T-helper 17 cell (primary cell): ENCODE measurements at places on chromosomes 13 and 19.

GRCh38 chr13:40812724-40813445 lies 23.5 kb downstream of the SLC25A15 start:
- H3K4me3 ChIP-seq, result no peak overlapping the region
- H3K36me3 ChIP-seq, result peaks cover 2% of the 10 kb centered on the region
- no peak for DNase-seq

- DNase-seq, result no peak
- H3K4me3 ChIP-seq, result no peak overlapping the region
- H3K4me1 ChIP-seq, result no peaks in the 10 kb centered on the region
- no peak overlapping the region for H3K27ac ChIP-seq
Observed at GRCh38 chr13:92677571-92677970, 549.0 kb upstream of the GPC6 start.

GRCh38 chr19:3373971-3374368 lies 7.6 kb downstream of the NFIC start:
- no peak overlapping the region for H3K4me3 ChIP-seq
- H3K27me3 ChIP-seq, result no peaks in the 10 kb centered on the region
- H3K27ac ChIP-seq, result no peak overlapping the region
- DNase-seq, result no peak
- H3K4me1 ChIP-seq, result peaks cover 24% of the 10 kb centered on the region
- no peaks in the 10 kb centered on the region for H3K36me3 ChIP-seq

DNA sequence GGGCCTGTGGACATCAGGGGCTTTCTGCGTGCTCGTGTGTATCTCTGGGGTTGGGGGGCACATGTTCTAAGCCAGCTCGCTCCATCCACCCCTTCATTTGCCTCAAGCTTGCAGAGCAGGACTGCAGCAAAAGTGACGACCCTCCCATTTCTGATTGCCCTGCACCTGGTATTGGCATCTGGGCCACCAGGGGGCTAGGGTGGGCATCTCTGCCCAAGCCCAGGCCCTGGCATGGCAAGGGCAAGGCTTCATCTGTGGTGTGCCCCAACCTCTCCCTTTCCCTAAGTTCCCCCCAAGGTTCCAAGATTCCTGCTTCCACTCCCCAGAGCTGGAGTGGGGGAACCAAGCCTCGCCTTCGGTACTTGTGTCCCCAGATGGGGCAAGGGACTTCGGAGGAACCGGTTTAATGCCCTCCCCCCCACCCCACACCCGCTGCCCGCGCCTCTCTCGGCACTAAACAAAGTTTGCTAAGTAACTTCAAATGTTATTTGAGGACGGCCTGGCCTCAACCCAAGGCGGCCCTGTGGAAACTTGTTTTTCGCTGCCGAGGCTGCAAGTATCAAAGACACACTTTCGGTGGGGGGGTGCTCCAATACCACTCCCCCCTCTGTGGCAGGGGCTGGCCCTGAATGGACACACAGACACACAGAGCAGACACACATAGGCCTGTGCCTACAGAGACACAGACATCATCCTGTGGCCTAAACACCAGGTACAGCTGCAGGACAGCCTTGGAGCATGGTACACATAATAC lies 12.2 kb downstream of the NFIX start:
- H3K4me1 ChIP-seq, result peaks cover under 1% of the 10 kb centered on the region
- H3K27ac ChIP-seq, result no peak overlapping the region
- H3K36me3 ChIP-seq, result peaks cover 2% of the 10 kb centered on the region
- H3K4me3 ChIP-seq, result no peak overlapping the region

GRCh38 chr19:10835089-10835753 lies 791 bp downstream of the TMED1 start:
- peak overlapping the region; percentile 95 for H3K4me3 ChIP-seq
- no peak for DNase-seq
- H3K4me1 ChIP-seq, result peaks cover 8% of the 10 kb centered on the region
- no peaks in the 10 kb centered on the region for H3K36me3 ChIP-seq
- H3K27me3 ChIP-seq, result no peaks in the 10 kb centered on the region
- H3K27ac ChIP-seq, result peak overlapping the region; percentile 96

GRCh38 chr19:12224676-12225075 lies 61.8 kb downstream of the ZNF136 start:
- H3K36me3 ChIP-seq, result peaks cover 2% of the 10 kb centered on the region
- H3K27ac ChIP-seq, result no peak overlapping the region
- no peak for DNase-seq
- H3K27me3 ChIP-seq, result no peaks in the 10 kb centered on the region
- no peaks in the 10 kb centered on the region for H3K4me1 ChIP-seq

- no peaks in the 10 kb centered on the region for H3K27me3 ChIP-seq
- H3K36me3 ChIP-seq, result no peaks in the 10 kb centered on the region
- no peak for DNase-seq
- peak overlapping the region; percentile 74 for H3K27ac ChIP-seq
- peaks cover 20% of the 10 kb centered on the region for H3K4me1 ChIP-seq
- H3K4me3 ChIP-seq, result no peak overlapping the region
Observed at GRCh38 chr19:6744381-6745301, 5.2 kb downstream of the TRIP10 start.

DNA sequence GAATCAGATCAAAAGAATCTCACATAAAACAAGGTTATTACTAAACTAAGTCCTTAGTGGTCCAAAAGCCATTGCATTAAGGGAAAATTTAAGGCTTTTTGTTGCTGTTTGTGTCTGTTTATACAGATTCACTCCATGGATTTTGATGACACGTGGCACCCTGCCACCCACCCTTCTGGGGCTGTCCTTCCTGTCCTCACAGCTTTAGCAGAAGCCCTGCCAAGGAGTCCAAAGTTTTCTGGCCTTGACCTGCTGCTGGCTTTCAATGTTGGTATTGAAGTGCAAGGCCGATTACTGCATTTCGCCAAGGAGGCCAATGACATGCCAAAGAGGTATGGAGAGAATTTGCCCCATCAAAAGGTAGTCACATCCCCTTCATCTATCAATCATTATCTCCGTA lies 6.9 kb downstream of the ACOD1 start:
- no peak for DNase-seq
- H3K36me3 ChIP-seq, result peaks cover 4% of the 10 kb centered on the region
- H3K27me3 ChIP-seq, result peaks cover 32% of the 10 kb centered on the region
- H3K4me3 ChIP-seq, result no peak overlapping the region
- no peak overlapping the region for H3K27ac ChIP-seq
- H3K4me1 ChIP-seq, result no peaks in the 10 kb centered on the region

DNA sequence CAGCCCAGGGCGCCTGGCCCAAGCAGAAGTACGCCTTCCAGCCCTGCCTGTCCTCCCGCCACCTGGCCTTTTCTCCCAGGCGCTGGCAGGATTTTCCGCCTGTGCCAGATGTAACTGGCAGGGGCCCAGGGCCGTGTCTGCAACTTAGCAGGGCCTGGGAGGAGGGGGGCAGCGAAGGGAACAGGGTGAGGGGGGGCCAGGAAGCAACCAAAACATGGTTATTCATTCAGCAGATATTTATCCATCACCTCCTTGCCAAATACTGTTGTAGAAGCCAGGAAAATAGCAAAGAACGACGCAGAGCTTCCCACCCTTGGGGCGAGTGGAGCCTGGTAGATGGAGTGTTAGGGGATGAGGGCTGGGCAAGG lies 5.6 kb downstream of the TLE6 start:
- H3K36me3 ChIP-seq, result no peaks in the 10 kb centered on the region
- H3K27me3 ChIP-seq, result peaks cover 25% of the 10 kb centered on the region
- H3K27ac ChIP-seq, result no peak overlapping the region
- no peak overlapping the region for H3K4me3 ChIP-seq
- H3K4me1 ChIP-seq, result peaks cover 3% of the 10 kb centered on the region

- H3K4me3 ChIP-seq, result peak overlapping the region; percentile 76
- no peaks in the 10 kb centered on the region for H3K27me3 ChIP-seq
- no peak for DNase-seq
- peaks cover 18% of the 10 kb centered on the region for H3K36me3 ChIP-seq
- H3K27ac ChIP-seq, result peak overlapping the region; percentile 87
Observed at GRCh38 chr19:50492303-50493052, 15.8 kb upstream of the GARIN5A start.

DNA sequence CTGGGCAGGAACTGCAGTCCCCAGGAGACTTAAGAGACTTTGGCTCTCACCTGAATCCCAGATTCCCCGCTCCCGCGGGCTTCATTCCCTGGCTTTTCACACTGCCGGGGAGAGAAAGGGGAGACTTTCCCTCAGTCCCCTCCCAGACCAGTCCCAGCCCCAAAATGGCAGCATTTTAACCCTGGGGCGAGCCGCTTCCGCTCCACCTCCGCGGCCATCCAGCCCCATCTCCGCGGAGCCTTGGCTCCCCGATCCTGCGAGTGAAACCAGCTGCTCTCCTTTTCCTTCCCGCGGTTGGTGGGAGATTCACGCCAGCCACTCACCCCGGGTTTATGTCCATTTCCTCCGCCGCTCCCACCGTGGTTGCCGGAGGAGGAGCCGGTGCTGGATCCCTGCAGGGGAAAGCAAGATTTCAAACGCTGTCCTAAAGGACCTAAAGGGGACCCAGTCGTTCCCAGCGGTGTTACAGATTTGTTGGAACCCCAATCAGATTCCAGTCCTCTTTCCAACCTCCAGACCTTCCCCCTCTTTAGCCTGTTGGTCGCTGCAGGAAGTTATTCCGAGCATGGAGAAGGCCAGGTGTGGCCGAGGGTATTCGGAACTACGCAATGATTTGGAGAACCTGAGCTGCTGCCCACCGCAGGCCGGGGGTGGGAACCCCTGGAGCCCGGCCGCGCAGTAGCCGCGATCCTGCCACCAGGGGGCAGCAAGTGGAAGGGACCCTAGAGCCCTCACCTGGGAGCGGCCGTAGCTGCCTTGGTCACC lies 3.4 kb downstream of the DMKN start:
- DNase-seq, result peak; percentile 63
- peaks cover 50% of the 10 kb centered on the region for H3K27me3 ChIP-seq
- H3K27ac ChIP-seq, result peak overlapping the region; percentile 80
- peak overlapping the region; percentile 78 for H3K4me3 ChIP-seq
- no peaks in the 10 kb centered on the region for H3K36me3 ChIP-seq
- H3K4me1 ChIP-seq, result peaks cover 14% of the 10 kb centered on the region

DNA sequence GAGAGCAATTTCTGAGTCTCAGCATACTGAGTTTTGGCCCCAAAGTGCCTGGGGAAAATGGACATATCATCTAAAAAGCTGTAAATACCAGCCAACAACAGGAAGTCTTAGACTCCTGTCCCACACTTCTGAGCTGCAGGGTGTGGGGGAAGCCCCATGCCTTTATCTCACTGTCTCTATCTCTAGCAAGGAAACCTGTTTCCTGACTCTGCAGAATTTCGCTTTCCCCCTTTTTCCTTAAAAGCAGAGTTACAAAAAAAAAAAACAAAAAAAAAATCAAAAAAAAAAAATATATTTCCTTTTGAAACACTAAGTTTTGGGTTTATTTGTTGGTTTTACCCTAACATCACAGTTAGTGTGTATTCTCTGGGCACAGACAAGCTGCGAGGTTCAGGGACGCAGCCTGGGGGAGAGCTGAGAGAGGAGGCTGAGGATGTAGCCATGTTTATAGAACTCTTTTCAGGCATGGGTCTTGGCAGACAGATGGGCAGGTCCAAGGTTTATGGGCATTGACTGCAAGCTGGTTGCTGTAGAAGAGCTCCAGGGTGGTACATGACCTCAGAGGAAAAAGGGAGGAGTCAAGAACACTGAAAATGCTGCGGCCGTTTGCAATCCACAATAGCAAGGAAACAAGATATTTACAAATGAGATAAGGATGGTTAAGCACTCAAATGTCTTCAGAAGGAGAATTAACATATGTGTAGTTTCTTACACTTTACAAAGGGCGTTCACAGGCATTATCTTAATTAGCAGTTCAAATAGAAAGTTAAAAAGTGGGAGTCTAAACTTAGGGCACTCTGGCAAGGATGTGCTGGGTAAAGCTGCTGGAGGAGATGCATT lies 4.9 kb downstream of the MBNL2 start:
- H3K27me3 ChIP-seq, result no peaks in the 10 kb centered on the region
- H3K4me3 ChIP-seq, result peak overlapping the region; percentile 95
- H3K4me1 ChIP-seq, result peaks cover 61% of the 10 kb centered on the region

DNA sequence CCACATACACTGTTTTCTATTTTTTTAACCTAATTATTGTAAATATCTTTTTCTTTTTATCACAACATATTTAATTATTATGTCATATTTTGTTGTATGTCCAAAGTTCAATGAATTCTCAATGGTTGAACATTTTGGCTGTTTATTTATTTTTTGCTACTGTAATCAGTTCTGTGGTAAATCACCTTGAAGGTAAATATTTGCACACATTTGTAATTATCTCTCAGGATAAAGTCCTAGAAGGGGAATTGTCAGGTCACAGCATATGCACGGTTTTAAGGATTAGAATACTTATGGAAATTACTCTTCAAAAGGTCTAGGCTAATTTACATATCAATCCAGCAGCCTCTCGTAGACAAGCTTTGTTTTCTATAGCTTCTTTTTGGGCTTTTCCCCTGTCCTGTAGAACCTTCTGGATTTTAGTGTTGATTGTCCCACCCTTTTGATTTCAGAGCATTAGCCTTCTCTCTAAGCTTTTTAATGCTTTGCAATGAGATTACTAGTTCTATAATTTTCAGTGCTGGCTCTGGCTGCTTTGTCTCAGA lies 362.6 kb downstream of the KCNRG start:
- no peaks in the 10 kb centered on the region for H3K27me3 ChIP-seq
- no peak for DNase-seq
- H3K4me3 ChIP-seq, result no peak overlapping the region
- peaks cover 5% of the 10 kb centered on the region for H3K36me3 ChIP-seq
- no peak overlapping the region for H3K27ac ChIP-seq

GRCh38 chr13:41919031-41919740 lies 41.7 kb downstream of the VWA8 start:
- no peak for DNase-seq
- H3K4me3 ChIP-seq, result no peak overlapping the region
- H3K36me3 ChIP-seq, result peaks cover 4% of the 10 kb centered on the region
- H3K27me3 ChIP-seq, result no peaks in the 10 kb centered on the region

- no peak overlapping the region for H3K4me3 ChIP-seq
- H3K27ac ChIP-seq, result no peak overlapping the region
- peaks cover 5% of the 10 kb centered on the region for H3K36me3 ChIP-seq
- peaks cover 7% of the 10 kb centered on the region for H3K4me1 ChIP-seq
Observed at GRCh38 chr19:51712461-51713081, 11.2 kb downstream of the HAS1 start.

DNA sequence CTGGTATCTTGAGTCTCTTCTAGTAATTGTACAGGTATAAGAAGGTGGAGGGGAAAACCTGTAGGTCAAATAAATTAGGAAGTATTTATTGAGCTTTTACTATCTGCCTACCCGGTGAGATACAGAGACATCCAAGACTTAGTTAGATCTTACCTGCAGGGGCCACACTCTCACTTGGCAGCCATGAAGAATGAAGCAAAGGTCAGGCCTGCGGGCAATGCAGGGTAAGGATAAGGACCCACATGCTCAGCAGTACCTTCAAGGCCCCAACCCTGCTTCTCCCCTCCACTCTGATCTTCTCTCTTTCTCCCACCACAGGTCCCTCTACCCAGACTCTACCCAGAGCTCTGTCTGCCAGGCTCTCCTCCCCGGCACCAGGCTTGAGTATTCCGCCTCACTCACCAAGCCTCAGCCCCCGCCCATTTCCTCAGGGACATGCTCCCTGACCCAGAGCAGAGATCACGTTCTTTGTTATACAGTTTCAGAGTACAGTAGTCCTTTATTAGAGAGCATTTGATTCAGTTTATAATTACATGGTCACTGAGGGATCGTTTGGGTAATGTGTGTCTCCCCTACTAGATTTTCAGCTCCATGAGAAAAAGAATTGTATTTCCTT lies 18.9 kb upstream of the CLDN10 start:
- peaks cover 8% of the 10 kb centered on the region for H3K4me1 ChIP-seq
- H3K4me3 ChIP-seq, result no peak overlapping the region
- H3K27me3 ChIP-seq, result peaks cover 50% of the 10 kb centered on the region

- H3K27me3 ChIP-seq, result peaks cover 51% of the 10 kb centered on the region
- H3K27ac ChIP-seq, result no peak overlapping the region
Observed at GRCh38 chr13:42649831-42650230, 75.9 kb downstream of the TNFSF11 start.

- peak overlapping the region; percentile 76 for H3K4me3 ChIP-seq
- peaks cover 5% of the 10 kb centered on the region for H3K27me3 ChIP-seq
- H3K36me3 ChIP-seq, result no peaks in the 10 kb centered on the region
- H3K4me1 ChIP-seq, result peaks cover 4% of the 10 kb centered on the region
- peak; percentile 54 for DNase-seq
Observed at GRCh38 chr19:588093-588740, 1.5 kb upstream of the HCN2 start.
